ENCODE measurements at places on chromosomes 5 and 9. TPM values are rescaled to one million over a fixed set of nuclear protein-coding genes. Genes with fewer than 3 reads are reported as not detected.
A peak's percentile ranks its signal among the peaks of the same experiment; 100 is the strongest.

DNA sequence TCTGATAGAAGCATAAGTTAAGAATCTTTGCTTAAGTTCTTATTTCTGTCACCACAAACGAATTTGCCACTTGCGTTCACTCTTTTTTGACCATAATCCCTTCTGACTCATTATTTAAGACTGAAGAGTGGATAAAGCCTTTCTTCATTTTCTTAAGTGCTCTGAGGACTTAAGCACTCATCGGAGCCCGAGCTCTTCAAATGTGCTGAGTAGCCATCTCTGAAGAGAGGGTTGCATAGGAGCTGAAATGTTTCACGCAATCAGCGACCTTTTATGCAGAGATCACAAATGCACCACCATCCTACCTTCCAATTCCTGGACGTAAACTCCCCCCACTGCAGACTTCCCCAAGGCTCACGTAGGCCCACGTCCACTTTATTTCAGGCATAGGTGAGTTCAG is 699.2 kb downstream of the IRX1 start:
- H3K4me1 ChIP-seq, result no peaks in the 10 kb centered on the region
- no peak overlapping the region for H3K27ac ChIP-seq
- H3K4me3 ChIP-seq, result no peak overlapping the region
- no peaks in the 10 kb centered on the region for H3K36me3 ChIP-seq
- no peaks in the 10 kb centered on the region for H3K27me3 ChIP-seq
- DNase-seq, result no peak

DELE1 gene
- 65.4 TPM for total RNA-seq

- peaks cover 3% of the 10 kb centered on the region for H3K27me3 ChIP-seq
- peak; percentile 2 for DNase-seq
- no peak overlapping the region for H3K27ac ChIP-seq
These were observed 7.3 kb downstream of the FOXI1 start for GRCh38 chr5:170112876-170113521.

C5orf15 gene
- 25.7 TPM for total RNA-seq

DNA sequence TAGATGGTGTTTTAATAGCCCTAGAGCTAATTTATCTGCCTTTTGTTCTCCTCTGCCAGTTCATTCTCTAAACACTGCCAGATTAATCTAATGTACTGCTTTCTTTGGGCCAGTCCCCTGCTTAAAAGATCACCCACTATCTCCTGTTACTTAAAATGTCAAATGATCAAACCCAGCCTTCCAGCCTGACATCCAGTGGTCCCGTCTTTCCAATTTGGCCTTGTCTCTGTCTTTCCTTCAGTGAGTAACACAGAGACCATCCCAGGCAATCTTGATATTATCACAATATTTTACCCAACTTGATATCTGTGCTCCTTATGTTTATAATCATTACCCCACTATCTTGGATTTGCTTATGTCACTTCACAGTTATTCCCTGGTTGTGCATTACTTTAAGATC is 12.0 kb downstream of the PRR16 start:
- H3K27ac ChIP-seq, result no peak overlapping the region
- H3K4me1 ChIP-seq, result no peaks in the 10 kb centered on the region
- DNase-seq, result no peak

- peaks cover 12% of the 10 kb centered on the region for H3K27me3 ChIP-seq
- H3K4me3 ChIP-seq, result no peak overlapping the region
- no peak for DNase-seq
- peak overlapping the region; percentile 47 for H3K27ac ChIP-seq
- peaks cover 42% of the 10 kb centered on the region for H3K4me1 ChIP-seq
These were observed 187.6 kb upstream of the DMRT1 start for GRCh38 chr9:653856-654387.

DNA sequence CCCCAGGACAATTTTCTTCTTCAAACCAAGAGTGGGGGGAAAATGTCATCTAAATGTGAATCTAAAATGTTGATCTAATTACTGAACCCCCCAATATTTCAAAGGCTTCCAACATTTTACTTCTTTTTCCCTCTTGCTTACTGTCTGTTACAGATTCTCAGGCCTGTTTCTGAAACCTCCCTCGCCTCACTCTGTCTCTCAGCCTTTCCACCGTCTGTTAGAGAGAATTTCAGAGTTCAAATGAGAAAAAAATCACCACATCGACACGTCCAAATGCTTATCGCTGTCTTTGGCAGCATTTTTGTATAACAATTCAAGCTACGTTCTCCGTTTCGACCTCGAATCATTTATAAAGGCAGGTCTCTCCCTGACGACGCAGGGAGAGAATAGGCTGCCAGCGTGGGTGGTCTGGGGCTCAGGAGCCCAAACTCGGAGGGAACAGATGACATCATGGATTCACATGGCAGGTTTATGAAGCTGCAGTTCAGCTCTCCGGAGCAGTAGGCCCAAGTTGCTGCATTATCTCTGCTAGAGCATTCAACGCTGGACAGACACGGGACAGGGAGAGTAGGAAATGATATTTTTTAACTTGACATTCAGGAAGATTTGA is 139.8 kb downstream of the GAS1 start:
- no peaks in the 10 kb centered on the region for H3K36me3 ChIP-seq
- H3K4me3 ChIP-seq, result no peak overlapping the region
- no peaks in the 10 kb centered on the region for H3K27me3 ChIP-seq
- no peak overlapping the region for H3K27ac ChIP-seq
- no peaks in the 10 kb centered on the region for H3K4me1 ChIP-seq

DNA sequence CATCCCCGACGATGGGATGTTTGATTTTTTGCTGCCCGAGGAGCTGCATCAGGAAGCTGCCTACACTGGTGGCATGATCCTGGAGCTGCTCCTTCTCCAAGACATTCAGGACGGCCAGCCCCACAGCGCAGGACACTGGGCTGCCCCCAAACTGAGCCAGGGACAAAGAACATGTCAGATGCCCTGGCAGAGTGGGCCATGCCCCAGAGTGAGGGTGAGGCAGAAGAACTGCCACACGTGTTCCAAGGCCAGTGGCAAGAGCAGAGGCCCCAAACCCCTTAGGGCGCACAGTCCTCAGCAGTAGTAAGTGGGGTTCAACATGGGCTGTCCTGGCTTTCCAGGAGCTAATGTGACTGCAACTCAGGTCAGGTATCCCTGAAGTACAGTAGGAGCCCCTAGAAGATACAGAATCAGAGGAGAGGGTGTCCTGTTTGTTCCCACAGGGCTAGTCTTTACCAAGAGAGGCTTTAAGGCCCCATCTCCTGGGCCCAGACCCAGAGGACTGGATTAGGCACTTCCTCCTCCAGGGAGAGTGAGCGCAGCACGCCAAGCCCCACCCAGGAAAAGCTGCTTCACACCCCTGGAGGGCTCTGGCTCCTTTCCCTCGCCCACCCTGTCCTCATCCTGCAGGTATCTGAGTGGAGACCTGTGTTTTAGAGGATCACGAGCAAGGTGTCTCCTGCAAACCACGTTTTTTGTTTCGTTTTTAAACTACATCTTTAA is 11.1 kb downstream of the HNRNPAB start:
- H3K36me3 ChIP-seq, result peaks cover 57% of the 10 kb centered on the region
- H3K27me3 ChIP-seq, result no peaks in the 10 kb centered on the region
- H3K4me1 ChIP-seq, result peaks cover 12% of the 10 kb centered on the region
- peak overlapping the region; percentile 32 for H3K27ac ChIP-seq
- no peak for DNase-seq

GRCh38 chr9:135117281-135117680 is 29.8 kb downstream of the OLFM1 start:
- no peaks in the 10 kb centered on the region for H3K36me3 ChIP-seq
- no peak overlapping the region for H3K27ac ChIP-seq
- no peak for DNase-seq
- H3K4me3 ChIP-seq, result no peak overlapping the region
- H3K4me1 ChIP-seq, result no peaks in the 10 kb centered on the region
- H3K27me3 ChIP-seq, result no peaks in the 10 kb centered on the region

DNA sequence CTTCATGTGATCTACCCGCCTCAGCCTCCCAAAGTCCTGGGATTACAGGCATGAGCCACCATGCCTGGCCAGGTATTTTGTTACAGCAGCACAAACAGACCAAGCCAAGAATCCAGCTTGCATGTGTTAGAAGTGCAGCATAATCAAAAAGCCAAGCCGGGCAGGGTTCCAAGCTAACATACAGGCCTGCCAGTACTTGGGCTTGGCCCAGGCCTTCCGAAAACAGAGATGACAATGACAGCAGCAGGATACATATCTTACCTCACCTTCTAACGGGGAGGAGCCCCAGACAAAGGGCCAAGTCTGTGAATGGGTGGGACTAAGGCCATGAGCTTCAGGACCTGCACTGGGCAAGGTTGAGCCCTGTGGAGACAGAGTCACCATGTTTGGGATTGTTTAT is 91.4 kb upstream of the ZNF462 start:
- no peaks in the 10 kb centered on the region for H3K4me1 ChIP-seq
- H3K36me3 ChIP-seq, result no peaks in the 10 kb centered on the region
- no peak overlapping the region for H3K4me3 ChIP-seq
- no peak overlapping the region for H3K27ac ChIP-seq
- no peak for DNase-seq

DNA sequence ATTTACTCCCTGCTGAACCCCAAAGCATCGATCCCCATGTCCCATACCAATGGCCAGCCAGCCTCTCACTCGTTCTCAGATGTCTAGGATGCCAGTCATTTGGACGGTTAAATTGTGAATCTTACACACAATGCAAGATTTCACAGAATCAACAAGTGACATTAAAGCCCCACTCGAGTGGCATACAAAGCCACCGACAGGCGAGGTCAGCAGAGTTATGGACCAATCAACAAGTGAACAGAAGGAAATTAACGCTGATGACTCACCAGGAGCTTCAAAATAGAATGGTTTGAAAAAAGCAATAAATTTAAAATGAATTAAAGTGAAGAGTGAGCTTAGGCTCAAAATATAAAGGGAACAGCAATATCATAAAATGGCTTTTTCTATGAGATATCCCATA is 8.2 kb upstream of the RUFY1 start:
- peaks cover 2% of the 10 kb centered on the region for H3K36me3 ChIP-seq
- peaks cover 3% of the 10 kb centered on the region for H3K4me1 ChIP-seq
- DNase-seq, result no peak
- no peak overlapping the region for H3K27ac ChIP-seq

GRCh38 chr5:119315516-119315949 is 40.3 kb upstream of the TNFAIP8 start:
- H3K36me3 ChIP-seq, result peaks cover 20% of the 10 kb centered on the region
- peak; percentile 76 for DNase-seq
- peak overlapping the region; percentile 83 for H3K27ac ChIP-seq
- H3K4me3 ChIP-seq, result no peak overlapping the region
- peaks cover 90% of the 10 kb centered on the region for H3K4me1 ChIP-seq
- no peaks in the 10 kb centered on the region for H3K27me3 ChIP-seq

DNA sequence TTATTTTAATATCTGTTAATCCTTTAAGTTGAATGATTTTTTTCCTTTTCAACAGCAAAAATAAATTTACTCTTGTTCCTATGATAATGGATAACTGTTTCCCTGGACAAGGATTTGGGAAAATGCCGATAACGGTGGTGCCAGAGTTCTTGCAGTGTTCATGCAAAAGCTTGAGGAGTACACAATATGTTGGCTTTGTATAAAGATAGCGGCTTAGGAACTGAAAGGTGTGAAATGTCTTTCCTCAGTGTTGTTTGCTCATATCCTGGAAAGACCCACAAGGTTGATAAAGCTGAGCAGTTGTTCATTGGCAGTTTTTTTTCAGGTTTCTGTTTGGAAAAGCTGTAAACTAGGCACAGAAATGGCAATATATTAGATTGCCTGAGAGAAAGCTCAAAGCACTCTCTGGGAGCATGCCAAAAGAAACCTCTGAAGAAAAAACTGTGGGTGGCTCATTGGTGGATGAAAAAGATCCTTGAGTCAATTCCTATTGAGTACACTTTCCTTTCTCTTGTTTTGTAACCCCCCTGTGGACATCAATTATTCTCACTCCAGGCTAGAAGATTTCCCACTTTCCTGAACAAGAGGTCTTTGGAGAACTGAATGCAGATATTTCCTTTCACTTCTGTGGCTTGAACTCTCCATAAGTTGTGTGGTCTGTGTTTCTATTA is 117.2 kb upstream of the RGMB start:
- H3K27me3 ChIP-seq, result no peaks in the 10 kb centered on the region
- no peak overlapping the region for H3K4me3 ChIP-seq
- no peak overlapping the region for H3K27ac ChIP-seq
- no peaks in the 10 kb centered on the region for H3K4me1 ChIP-seq
- DNase-seq, result no peak

GRCh38 chr5:2611659-2612058 is 139.8 kb downstream of the IRX2 start:
- H3K4me3 ChIP-seq, result no peak overlapping the region
- DNase-seq, result no peak
- H3K27ac ChIP-seq, result no peak overlapping the region
- H3K36me3 ChIP-seq, result no peaks in the 10 kb centered on the region
- no peaks in the 10 kb centered on the region for H3K4me1 ChIP-seq

GLDC gene
- total RNA-seq, result 6.3 TPM

- H3K36me3 ChIP-seq, result no peaks in the 10 kb centered on the region
- H3K27me3 ChIP-seq, result peaks cover 16% of the 10 kb centered on the region
- no peak overlapping the region for H3K4me3 ChIP-seq
These were observed 404.4 kb downstream of the ARHGEF28 start for GRCh38 chr5:74030371-74030770.

DNA sequence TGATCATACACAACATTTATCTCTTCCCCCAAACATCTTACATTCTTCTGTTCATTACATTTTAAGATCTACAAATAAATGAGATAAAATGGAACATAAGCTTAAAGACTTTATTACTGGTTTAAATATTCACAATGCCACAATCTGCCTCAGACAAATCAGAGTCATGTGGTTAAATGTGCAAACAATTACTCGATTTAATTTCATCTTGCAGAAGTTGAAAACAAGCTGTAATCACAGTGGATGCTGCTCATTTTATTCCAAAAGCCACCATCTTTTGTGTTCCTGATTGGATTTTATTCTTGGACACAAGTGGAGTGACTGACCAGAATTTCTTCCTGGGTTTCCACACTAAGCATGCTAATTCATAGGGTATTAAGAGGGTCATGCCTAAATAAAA is 33.2 kb downstream of the SPOCK1 start:
- no peak overlapping the region for H3K27ac ChIP-seq
- DNase-seq, result no peak
- peaks cover 9% of the 10 kb centered on the region for H3K27me3 ChIP-seq
- H3K4me3 ChIP-seq, result no peak overlapping the region

CSNK1G3 gene
- 33.4 TPM for total RNA-seq

DNA sequence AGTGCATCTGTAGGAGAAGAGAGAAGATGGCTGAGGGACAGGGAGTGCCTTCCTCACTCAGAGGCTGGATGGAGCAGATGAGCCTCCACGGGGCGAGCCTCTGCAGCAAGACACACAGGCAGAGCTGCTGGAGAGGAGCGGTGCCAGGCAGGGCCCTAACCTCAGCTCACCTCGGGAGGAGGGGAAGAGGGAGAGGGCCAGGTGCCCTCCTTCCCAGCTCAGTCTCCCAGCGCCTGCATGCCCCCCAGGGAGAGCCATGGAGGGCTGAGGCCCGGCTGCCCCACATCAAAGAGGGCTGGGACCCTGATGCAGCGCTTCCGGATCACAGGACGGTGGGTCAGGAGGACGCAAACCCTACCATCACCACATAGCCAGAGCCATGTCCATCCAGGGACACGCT is 13.6 kb upstream of the SPATA31E1 start:
- H3K36me3 ChIP-seq, result no peaks in the 10 kb centered on the region
- H3K27me3 ChIP-seq, result no peaks in the 10 kb centered on the region
- H3K4me1 ChIP-seq, result no peaks in the 10 kb centered on the region
- H3K4me3 ChIP-seq, result no peak overlapping the region
- no peak for DNase-seq

GRCh38 chr9:30758726-30759446 is 1625.6 kb upstream of the ACO1 start:
- no peak overlapping the region for H3K27ac ChIP-seq
- no peaks in the 10 kb centered on the region for H3K27me3 ChIP-seq
- no peak overlapping the region for H3K4me3 ChIP-seq
- no peak for DNase-seq
